ENCODE measurements at places on chromosomes 1 and 21.

GRCh38 chr1:54826226-54826816 is 25.2 kb upstream of the TTC22 start:
- DNase-seq, result no peak

- no peak for DNase-seq
Measured at GRCh38 chr21:33406493-33406892, 3.3 kb downstream of the IFNGR2 start.

DNA sequence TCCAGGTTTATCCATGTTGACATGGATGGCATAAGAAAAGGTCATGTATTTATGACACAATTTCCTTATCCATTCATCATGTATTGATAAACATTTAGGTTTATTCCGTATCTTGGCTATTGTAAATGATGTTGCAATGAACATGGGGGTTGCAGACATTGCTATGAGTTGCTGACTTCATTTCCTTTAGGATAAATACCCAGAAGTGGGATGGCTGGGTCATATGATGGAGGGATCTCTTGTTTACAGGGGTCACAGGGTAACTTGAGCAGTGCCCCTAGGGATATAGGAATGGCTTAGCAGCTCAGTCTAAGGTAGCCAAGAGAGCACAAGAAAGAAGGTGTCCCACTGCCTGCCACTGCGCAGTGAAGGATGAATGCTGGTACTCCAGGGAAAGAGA is 229.6 kb upstream of the COA6 start:
- no peak for DNase-seq

DNA sequence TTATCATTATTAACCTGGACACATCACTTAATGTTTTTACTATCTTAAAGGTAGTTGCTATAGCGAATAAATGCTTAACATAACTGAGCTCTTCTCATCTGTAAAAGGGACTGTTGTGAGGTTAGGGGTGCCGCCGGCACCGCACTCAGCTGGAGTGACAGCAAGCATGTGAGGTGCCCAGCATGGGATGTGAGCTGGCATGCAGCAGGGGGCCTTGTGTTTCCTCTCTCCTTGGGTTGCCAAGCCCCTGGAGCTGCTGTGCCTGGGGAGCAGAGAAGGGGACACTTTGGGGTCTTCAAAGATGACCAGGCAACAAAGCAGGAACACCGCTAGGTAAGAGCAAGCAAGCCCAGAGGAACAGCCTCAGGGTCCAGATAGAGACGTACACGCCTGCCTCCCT is 2.1 kb upstream of the ZC3H12A start:
- no peak for DNase-seq

- DNase-seq, result no peak
Measured at GRCh38 chr1:55378582-55378981, 163.4 kb upstream of the USP24 start.

GRCh38 chr1:230456478-230456877 is 30.3 kb upstream of the PGBD5 start:
- DNase-seq, result no peak

DNA sequence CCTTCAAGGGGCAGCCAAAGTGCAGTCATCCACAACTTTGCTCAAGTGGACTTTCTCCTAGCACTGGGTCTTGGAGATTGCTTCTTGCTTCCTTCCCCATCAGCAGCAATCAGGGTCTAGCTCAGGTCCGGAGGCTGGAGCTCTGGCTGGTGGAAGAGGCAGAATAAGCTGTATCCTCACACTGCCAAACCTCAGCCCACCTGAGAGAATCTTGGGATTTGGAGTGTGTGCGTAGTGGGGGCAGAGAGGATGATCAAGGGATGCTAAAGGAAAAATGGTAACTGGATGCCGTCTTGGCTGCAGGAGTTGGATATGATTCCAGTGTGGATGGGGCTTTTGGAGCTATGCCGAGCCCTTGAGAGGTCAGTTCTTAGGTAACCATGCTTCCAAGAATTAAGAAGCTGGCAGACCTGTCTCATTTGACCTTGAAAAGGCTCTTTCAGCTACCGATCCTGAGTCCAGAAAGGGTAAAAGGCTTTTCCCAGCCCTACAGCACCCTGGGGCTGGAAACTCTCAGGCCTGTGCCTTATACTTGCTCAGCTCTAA is 4.5 kb upstream of the NFASC start:
- no peak for DNase-seq

DNA sequence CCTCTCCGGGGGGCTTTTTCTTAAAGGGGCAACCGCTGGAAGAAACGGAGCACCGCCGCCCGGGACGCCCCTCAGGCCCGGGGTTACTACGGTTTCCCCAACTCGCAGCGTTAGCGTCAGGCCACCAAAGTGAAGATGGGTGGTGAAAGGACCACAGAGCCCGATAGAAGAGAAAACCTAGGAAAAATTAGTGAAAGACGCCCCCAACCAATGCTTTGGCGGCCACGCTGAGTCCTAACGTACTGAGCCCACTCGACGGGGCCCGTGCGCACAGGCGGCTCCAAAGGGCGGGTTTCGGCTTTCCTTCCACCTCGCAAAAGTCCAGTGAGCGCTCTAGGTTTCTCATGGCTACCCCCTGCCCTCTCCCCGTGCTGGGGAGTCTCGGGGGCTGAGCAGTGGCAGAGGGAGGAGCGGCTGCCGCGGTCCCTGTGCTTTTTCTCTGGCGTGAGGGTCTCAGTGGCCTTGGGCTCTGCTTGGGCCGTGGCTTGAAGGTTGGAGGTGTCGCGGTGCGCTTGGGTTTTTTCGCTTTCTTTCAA is 12.2 kb upstream of the SPEN start:
- DNase-seq, result no peak

- DNase-seq, result no peak
Measured at GRCh38 chr1:63004868-63005267, 220.9 kb downstream of the ATG4C start.

GRCh38 chr1:227911376-227911775 is 36.4 kb downstream of the WNT9A start:
- no peak for DNase-seq

DNA sequence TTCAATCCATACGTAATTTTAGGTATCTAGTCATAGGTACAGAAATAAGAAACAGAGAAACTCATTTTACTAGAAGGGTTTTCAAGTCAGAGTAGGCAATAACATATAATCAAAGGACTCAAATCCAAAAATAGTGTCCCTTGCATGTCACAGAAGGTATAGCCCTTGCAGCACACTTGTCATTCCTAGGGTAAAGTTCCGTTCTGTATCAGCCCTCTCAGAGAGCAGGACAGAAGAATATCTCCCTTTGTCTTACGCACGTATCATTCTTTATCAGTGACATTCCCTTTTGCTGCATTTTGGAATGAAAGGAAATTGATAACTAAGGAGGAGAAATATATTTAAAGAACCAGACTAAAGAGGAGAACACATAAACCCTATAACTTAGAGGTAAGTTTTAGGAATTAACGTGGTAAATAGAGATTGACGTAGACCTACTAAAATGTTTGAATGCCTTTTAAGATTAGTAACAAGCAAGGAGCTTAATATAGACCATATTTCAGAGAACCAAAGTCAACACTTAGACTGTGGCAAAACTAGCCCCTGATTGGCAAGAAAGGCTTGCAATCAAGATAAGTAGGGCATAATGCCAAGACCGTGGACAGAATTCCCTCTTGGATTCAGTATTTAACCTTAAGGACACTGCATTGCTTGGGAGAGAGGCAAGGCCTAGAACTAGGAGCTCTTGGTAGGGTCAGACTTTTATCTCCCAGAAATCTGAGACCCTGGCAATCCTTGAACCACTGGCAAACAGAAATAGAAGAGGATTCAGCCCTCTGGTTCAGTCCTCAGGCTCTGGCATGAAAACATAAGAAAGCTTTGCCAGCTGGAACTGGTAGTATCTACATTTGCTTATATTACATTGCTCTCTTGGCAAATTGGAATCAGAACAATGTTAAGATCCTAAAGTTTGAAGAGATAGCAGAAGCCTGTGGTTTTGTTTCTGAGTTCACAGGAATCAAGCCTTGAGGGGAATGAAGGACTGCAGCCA is 232.1 kb downstream of the ASTN1 start:
- DNase-seq, result no peak

- DNase-seq, result no peak
Measured at GRCh38 chr1:164843743-164844500, 284.9 kb downstream of the PBX1 start.

DNA sequence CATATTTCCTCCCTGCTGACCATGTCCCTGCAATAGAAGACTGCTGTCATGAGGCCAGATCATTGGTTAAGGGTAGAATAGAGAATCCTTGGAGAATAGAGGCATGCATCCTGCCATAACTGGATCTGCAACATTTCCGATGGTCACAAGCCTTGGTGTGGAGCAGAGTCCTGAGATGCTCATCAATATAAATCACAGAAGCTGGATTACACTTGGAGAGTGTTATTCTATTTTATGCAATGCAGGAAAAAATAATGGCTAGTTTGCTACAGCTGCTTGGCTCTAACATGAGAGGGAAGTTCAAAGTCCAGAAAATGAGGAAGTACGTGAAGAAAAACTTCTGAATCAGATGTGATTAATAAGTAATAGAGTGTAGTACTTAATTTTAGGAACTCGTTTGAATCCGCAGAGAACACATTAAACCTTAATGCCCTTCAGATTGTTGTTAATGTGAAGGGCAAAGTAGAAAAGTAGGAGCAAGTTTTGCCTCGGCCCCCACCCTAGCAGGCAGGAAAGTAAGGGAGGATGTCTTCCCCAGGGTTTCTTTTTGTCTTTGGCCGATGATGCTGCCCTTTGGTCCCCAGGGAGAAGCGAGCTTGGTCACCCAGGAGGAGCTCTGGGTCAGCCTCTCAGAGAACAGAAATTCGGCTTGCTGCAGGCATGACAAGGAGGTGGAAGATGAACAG is 59.5 kb downstream of the KCNK1 start:
- DNase-seq, result no peak

GRCh38 chr1:8706995-8707396 is 110.4 kb downstream of the RERE start:
- no peak for DNase-seq

- no peak for DNase-seq
Measured at GRCh38 chr1:47104816-47105215, 32.4 kb upstream of the CYP4A22 start.

GRCh38 chr1:76262601-76263000 is 188.1 kb downstream of the ST6GALNAC3 start:
- no peak for DNase-seq

DNA sequence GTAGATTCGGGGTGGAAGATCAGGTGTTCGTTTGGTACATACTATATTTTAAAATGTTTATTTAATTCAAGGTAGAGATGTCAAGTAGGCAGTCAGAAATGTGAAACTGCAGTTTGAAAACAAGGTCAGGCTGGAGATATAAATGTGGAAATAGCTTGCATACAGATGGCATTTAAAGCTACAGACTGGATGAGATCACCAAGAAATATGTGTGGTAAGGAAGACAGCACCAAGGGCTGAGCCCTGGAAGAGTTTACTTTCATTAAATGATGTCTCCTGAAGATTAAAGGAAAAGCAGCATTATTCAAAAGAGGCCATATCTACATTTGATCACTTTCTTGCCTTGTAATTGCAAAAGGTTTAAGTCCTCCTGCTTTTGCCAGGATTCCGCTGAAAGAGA is 271.3 kb downstream of the PTBP2 start:
- DNase-seq, result no peak

- DNase-seq, result peak; percentile 80
Measured at GRCh38 chr1:239719642-239720258, 333.4 kb downstream of the CHRM3 start.

GRCh38 chr1:201659572-201659971 is 120.6 kb downstream of the NAV1 start:
- DNase-seq, result no peak

- no peak for DNase-seq
Measured at GRCh38 chr1:159091607-159092031, 15.1 kb upstream of the AIM2 start.

GRCh38 chr1:15941899-15942660 is 33.8 kb downstream of the ZBTB17 start:
- DNase-seq, result no peak

GRCh38 chr1:166947398-166948043 is 27.8 kb downstream of the ILDR2 start:
- no peak for DNase-seq

DNA sequence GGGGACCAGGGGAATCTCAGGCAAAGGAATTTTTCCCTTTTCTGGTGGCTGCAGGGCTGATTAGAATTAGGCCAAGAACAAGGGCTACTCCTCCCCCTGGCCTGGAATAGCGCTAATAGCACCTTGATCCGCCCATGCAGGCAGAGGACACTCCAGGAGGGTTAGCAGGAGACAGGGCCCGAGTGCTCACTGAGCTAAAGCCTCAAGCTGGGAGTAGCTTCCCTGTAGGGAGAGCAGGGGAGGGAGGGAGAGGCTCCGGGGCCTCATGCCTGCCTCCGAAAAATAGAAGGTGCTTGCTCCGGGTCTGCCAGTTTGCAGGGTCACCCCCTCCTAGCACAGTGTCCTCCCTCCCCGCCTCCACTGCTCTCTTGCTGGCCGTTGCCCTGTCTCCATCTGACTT is 3.8 kb downstream of the PTPN7 start:
- DNase-seq, result no peak

DNA sequence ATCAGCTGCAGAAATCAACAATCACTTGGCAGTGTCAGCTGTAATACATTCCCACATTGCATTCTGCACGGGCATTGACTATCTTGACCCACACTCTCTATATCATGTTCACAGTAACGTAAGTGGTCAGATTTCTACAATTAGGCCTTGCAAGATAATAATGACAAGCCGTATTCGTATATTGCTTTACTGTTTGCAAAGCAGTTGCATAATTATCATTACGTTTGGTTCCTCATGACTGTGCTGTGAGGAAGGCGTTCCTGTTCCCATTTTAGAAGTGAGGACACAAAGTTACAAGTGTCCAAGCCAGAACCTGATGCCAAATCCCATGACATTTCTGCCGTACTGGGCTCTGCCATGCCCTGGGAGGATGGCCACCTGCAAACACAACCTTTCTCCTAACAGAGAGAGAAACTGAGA is 53.5 kb upstream of the TARBP1 start:
- no peak for DNase-seq

DNA sequence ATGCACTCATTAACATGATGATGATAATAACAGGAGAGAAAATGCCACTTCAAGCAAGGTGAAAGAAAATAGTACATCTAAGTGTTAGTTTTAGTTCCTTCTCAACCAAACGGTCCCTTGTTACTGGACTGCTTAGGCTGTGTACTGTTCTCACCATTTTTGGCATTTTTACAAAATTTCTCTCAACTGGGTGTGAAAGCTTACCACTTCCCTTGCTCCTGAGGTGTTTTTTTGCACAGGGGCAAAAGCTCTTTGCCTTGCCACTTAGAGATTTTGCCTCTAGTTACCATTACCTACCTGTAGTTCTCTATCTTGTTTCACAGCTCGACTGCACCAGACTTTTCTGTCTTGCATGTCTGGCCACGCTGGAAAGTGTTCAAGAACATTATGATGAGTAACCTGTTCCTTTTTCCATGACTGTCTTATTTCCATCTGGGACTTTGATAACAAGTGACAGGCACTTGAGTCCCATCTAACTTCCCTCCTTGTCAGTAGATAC is 10.7 kb downstream of the NEK7 start:
- peak; percentile 36 for DNase-seq

- DNase-seq, result no peak
Measured at GRCh38 chr1:99886841-99887240, 36.7 kb downstream of the AGL start.
